ENCODE measurements at places on chromosomes 6 and 20.
A peak's percentile ranks its signal among the peaks of the same experiment; 100 is the strongest.

GRCh38 chr20:44632103-44632752 lies 19.3 kb downstream of the ADA start:
- no peak for DNase-seq

DNA sequence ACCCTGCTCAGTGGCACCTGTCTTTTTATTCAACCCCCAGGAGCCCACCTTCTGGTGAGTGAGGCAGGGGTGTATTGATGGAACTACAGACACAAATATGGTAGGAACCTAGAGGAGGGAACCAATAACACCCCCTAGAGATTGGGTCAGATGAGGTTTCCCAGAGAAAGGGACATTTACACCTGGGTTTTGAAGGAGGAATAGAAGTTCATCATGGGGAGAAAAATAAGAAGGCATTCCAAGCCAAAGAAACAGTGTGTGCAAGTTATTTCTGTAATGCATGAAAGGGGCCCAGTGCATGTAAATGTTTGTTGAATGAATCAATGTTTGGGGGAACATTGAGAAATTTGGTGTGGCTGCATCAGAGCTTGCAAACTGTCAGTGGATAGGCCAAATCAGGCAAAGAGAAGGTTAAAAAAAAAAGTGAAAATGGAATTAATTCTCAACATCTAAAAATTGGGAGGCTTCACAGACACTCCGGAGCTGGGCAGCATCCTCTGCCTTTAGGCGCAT lies 11.1 kb upstream of the KIAA1755 start:
- DNase-seq, result no peak

GRCh38 chr6:130587778-130588520 lies 222.1 kb downstream of the TMEM200A start:
- DNase-seq, result peak; percentile 85

GRCh38 chr6:1100269-1100668 lies 211.6 kb upstream of the FOXQ1 start:
- no peak for DNase-seq

DNA sequence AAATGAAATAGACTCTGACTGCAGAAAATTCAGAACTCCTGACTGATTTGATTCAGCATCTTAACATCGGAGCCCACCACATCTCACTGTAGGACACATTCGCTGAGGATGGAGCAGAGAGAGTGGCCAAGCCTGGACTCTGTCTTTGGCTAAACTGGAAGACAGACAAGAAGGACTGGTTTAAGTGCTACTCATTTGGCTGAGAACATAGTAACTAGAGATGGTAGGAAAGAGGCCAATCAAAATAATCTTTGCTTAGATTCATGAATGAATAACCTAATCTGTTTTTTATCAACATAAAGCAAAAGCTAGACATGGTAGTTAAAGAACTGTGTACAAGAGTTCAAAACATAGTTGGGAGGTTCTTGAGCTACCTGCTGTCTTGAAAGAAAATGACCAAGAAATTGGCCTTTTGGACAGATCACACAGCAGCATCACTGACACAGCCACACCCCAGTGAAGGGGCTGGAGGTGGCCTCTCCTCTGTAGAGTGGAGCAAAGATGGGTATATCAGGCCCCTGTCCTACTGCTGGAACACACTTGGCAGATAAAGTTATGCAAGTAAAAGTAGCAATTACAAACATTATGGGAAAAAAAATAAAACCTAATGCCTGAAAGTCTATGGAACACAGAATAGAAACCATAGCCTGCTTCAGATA lies 87.1 kb upstream of the NT5E start:
- DNase-seq, result no peak

GRCh38 chr20:22312744-22313346 lies 271.5 kb downstream of the FOXA2 start:
- DNase-seq, result no peak

GRCh38 chr6:108432792-108433191 lies 127.9 kb upstream of the FOXO3 start:
- peak; percentile 24 for DNase-seq

GRCh38 chr20:17932396-17932795 lies 36.2 kb downstream of the SNX5 start:
- no peak for DNase-seq

GRCh38 chr6:22149501-22150367 lies 147.1 kb downstream of the PRL start:
- no peak for DNase-seq

GRCh38 chr6:135183532-135184440 lies 2.7 kb downstream of the MYB start:
- no peak for DNase-seq

- DNase-seq, result no peak
Observed at GRCh38 chr20:34876406-34877282, at the start of gene ACSS2. Gene ACSS2, plus strand, starts transcription at chr20:34876612. Its CDS starts 34 bp downstream, at chr20:34876646.

DNA sequence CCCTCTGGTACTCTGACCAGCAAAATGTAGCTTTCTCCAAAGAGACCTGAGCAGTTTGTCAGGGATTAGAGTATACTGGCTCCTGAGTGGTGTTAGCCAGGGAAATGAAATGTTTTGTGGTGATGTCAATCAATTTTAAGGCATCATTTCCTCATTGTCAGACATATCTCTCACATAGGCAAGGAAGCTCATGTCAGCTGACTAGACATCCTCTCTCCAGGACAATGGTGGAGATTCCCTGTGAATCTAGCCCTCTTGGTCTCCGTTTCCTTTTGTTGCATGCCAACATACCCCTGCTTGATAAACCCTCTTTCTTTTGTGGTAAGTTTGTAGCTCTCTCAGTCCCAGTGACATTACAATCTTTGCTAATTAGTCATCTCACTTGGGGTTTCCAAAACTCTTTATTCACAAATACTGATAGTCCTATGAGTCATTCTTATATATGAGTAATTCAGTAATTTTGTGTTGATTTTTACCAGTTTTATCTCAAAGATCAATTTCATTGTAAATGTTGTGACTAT lies 135.6 kb upstream of the PTPRK start:
- peak; percentile 93 for DNase-seq

GRCh38 chr20:53097371-53097770 lies 125.2 kb downstream of the TSHZ2 start:
- DNase-seq, result no peak

- DNase-seq, result no peak
Observed at GRCh38 chr20:23043376-23043775, 6.1 kb downstream of the THBD start.

DNA sequence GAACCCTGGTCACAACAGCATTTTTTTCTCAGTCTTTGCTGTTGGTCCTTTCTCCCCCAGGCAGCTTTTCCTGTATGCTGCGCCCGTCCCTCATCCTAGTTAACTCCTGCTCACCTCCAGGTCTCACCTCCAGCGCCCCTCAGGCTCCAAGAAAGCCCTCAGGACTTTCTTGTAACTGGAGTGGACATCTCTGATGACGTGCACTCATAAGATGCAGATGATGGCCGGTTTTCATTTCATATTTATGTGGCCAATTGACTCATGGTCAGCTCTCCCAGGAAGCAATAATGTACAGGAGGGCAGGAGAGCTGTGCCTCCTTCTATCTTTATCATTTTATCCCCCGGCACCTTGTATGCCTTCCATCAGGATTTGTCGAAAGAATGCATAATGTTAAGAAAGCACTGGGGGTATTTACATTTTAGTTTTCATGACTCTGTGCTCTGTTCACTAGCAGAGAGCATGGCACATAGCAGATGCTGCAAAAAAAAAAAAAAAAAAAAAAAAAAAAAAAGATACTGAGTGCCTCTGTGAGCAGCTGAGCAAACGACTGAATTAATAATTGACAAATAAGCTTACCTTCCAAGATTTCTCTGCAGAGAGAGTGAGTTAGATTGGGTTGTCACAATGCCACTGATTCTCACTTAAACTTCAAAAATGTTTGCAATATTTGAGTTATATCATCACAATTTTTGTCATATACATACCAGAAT lies 170.2 kb downstream of the DOK5 start:
- no peak for DNase-seq

DNA sequence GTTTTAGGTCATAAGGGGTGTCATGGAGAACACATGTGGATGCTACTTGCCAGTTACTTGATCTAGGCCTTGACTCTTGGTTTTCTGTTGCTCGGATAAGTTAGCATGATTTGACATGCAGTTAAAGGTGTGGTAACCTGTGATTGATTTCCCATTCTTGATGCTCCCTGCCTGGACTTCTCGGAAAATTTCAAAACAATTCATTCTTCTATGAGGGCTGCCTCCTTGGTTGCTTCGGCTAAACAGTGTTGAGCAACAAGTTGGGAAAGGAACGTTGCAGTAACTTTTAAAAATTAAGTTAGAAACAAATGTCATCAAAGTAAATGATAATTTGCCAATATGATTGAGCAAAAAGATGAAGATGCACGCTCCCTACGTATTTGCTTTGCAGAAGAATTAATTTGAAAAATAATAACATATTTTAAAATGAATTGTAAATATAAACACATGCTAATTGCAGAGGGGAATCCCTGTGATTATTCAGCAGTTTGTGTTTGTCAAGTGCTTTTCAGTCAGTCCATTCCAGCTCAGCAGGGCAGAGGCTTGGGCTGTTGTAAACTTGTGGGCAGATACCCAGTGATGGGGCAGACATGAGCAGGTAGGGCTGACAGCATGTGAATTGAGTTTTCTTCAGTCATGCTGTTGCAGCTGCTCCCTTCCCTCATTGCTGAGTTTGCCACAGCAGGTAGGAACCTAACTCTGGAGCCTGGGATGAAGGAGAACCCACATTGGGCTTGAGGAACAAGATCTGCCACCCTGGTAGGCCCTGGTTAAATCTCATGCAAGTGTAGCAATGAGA lies 110.2 kb downstream of the ESR1 start:
- no peak for DNase-seq

- DNase-seq, result no peak
Observed at GRCh38 chr20:37349517-37350491, 3.9 kb downstream of the SRC start.

- DNase-seq, result no peak
Observed at GRCh38 chr20:57809661-57810172, 99.9 kb upstream of the PMEPA1 start.
